Natural killer cell (primary cell): ENCODE measurements at places on chromosomes 13 and 19.

DNA sequence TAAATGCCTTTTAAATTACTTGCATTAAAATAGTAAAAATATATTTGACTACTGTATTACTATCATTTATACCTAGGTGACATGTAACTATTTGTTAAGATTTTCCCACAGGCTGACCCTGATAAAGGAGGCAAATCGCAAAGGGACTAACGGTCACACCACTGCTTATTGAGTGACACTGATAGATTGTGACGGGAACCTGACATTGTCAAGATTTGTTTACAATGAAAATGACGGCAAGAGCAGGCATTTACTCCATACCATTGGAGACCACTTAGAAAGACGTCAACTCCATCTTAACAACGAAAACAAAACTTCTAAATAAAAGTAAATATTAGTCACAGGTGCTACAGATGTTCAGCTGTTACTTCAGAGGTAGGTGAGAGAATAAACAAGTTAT is 289.0 kb downstream of the DACH1 start:
- no peak for DNase-seq

DNA sequence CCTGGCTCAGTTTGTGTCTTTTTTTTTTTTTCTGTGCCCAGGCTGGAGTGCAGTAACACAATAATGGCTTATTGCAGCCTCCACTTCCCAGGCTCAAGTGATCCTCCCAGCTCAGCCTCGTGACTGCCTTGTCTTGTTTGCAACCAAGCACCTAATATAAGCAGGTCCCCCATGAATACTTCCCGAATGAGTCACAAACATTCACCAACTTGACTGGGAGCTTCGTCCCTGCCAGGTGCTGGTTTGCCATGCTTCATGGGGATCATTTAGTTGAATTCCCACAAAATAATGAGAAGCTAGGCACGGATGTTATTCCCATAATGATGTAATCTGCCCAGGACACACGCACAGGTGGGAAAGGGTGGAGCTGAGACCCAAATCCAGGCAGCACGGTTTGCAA is 176.5 kb downstream of the CACNA1A start:
- DNase-seq = no peak

DNA sequence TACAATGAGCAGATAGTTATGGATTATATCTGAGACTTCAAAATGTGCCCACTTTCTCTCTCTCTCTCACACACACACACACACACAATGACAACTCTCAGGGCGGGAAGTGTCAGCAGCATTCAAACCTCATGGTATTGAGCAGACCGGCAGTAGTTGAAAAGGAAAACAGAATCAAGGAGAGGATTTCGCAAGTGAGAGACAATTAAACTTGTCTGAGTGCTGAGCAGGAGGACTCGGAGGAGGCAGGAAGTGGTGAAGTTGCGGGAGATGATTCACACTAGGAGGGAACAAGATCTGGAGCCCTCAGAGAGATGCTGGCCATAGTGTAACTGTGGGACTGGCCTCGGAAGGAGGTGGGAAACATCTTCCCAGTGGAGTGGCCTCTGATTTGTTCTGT is 353.1 kb downstream of the EFNB2 start:
- DNase-seq = no peak

DNA sequence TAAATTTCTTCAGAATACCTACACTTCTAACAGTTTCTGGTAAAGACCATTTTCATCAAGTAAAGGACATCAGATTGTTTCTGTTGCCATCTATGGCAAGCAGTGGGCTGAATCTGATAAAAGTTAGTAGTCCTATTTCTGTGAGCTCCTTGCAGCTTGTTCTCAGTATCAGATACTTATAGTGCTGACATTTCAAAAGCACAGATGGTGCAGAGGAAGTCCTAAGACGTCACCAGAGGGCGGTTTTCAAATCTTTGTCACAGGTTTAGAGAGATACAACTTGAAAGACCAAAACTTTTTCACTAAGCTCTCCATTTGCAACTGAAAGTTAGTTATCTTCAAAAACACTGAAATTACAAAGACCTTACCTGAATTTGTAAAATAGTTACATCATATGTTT is 719.8 kb downstream of the SLITRK1 start:
- no peak for DNase-seq

GRCh38 chr13:59303433-59303832 is 860.3 kb downstream of the DIAPH3 start:
- no peak for DNase-seq

DNA sequence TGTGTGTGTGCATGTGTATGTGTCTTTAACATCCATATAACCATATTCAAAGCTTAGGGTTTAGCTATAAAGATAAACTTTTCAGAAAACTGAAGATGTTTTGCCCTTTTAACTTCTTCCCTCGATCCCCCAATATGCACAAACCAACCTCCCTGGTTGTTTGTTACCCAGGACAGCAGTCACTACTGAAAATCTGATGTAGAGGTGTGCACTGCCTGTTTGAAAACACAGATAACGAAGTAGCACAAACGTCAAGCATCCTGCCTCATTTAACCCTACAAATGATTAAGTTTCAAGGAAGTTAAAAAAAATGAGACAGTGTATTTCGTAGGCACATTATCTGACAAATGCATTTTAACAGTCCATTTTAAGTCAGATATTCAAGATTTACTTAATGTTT is 3.6 kb downstream of the TNFSF11 start:
- peak; percentile 4 for DNase-seq

DNA sequence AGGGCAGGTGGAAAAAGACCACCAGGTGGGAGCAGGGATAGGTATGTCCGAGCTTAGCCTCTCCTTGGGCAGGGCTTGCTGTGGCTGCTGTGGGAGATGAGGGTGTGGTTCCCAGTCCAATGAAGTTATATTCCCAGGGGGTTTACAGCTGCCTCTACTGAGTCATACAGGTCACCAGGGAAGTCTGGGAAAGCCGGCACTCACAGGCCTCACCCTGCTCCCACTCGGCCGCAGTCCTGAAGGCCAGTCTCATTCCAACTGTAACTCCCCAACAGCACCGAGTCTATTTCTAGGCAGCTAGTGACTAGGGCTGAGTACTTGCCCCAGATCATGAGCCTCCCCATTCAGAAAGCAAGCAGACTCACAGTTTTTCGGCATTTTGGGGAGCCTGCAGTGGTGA is 77.1 kb downstream of the FNDC3A start:
- DNase-seq = no peak

GRCh38 chr13:113410472-113411201 is 42.7 kb downstream of the ADPRHL1 start:
- DNase-seq = no peak

DNA sequence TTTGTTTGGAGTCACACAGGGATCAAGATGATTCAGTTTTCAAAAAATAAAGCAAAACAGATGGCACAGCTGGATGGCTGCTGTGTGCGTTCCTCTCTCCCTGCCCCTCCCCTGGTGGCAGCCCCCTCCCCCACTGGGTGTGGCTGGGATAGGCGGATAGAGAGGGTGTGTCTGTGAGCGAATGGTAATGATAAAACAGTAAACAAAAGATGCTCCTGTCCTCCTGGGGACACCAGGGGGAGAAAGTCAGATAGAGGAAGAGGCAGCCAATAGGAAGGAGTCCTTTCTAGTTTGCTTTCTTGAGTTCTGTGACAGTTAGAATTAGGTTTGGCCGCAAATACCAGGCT is 6.5 kb downstream of the TMEM255B start:
- no peak for DNase-seq

DNA sequence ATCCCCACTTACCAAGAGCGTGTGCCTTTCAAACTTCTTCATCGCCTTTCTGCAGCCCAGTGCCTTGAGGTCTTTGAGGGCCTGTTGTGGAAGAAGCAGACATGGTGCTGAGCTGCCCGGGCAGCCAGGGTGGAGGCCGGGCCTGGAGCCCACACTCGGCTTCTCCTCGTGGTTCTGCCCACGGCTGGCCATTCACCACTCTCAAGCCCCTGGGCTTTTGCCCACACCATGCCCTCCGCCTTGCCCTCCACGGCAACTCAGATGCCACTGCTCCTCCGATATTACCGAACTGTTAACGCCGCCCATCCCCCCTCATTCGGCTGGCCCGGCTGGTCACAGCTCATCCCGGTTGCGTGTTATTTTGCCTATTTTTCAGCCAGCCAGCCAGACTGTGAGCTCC is 5.3 kb downstream of the IL4I1 start:
- no peak for DNase-seq

GRCh38 chr19:3507371-3508120 is 1.4 kb downstream of the FZR1 start:
- no peak for DNase-seq

GRCh38 chr13:46318986-46319385 is 68.1 kb downstream of the RUBCNL start:
- DNase-seq = no peak

DNA sequence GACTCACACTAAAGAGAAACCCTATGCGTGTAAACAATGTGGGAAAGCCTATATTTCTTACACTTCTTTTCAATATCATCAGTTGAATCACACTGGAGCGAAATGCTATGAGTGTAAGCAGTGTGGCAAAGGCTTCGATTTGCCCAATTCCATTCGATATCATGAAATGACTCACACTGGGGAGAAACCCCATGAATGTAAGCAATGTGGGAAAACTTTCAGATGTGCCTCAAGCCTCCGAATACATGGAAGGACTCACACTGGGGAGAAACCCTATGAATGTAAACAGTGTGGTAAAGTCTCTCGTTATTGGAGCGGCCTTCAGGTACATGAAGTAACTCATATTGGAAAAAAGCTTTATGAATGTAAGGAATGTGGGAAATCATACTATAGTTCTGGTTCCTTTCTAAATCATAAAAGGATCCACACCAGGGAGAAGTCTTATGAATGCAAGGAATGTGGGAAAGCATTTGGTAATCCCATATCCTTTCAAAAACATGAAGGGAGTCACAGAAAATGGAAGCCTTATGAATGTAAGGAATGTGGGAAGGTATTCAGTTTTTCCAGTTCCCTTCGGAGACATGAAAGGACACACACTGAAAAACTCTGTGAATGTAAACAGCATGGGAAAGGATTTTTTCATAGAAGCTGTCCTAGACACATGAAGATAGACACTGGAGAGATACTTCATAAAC is 28.1 kb downstream of the ZNF20 start:
- no peak for DNase-seq

GRCh38 chr13:21079761-21080592 is 18.6 kb upstream of the LATS2 start:
- no peak for DNase-seq

- no peak for DNase-seq
Measured at GRCh38 chr19:47096721-47097120, 16.9 kb downstream of the ZC3H4 start.

- DNase-seq = no peak
Measured at GRCh38 chr19:3041327-3041726, 12.2 kb upstream of the TLE2 start.

GRCh38 chr13:100063906-100064305 is 25.0 kb upstream of the PCCA start:
- no peak for DNase-seq

GRCh38 chr19:45175515-45176345 is 2.3 kb downstream of the TRAPPC6A start:
- DNase-seq = no peak

GRCh38 chr19:30792561-30793505 is 420.6 kb downstream of the ZNF536 start:
- DNase-seq = no peak

GRCh38 chr19:27777242-27777641 is 1435.7 kb downstream of the UQCRFS1 start:
- no peak for DNase-seq

GRCh38 chr19:31875591-31875990 is 469.8 kb upstream of the ZNF507 start:
- no peak for DNase-seq

DNA sequence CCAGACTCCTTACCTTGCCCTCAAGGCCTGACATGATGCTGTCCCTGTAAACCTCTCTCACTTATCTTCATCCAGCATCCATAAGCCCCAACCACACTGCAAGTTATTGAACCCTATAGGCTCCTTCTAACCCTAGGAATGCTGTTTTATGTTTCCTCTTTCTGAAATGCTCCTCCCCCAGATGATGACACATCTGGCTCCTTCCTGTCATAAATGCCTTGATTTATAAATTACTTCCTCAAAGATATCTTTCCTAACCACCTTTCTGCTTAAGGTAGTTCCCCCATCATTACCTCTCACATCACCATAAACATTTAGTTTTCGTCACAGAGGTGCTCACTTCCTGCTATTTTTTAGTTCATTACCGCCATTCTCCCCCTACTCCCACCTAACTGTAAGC is 12.3 kb downstream of the RUBCNL start:
- no peak for DNase-seq

DNA sequence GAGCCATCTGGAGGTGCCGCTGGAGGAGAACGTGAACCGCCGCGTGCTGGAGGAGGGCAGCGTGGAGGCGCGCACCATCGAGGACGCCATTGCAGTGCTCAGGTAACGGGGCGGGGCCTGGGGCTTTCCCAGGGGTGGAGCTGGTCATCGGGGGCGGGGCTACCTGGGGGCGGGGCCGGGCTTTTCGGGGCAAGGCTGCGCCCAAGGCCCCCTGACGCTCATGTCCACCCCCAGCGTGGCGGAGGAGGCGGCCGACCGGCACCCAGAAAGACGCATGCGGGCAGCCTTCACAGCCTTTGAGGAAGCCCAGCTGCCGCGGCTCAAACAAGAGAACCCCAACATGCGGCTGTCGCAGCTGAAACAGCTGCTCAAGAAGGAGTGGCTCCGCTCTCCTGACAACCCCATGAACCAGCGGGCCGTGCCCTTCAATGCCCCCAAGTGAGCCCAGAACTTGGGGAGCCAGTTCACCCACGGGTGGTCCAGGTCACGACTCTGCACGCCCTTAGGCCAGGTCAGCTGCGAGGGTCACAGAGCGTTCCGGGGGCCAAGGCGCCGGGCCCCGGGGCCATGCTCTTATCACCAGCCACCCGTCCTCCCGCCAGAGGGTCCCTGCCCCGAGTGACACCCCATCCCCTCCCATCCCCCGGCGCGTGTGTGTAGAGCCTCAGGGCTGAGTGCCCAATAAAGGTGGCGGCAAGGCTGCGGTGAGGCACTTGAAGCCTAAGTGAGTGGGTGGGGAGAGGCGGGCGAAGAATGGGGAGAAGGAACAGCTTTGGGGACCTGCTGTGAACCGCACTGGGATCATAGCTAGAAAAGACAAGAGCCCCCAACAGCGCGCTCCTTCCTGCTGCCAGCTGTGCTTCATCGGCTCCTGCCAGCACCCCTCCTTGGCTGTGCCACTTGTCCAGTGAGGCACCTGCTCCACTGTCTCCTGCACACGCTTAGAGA is 10.7 kb downstream of the CCDC124 start:
- DNase-seq = no peak

GRCh38 chr19:20453425-20453935 is 112.1 kb downstream of the ZNF737 start:
- no peak for DNase-seq

- DNase-seq = no peak
Measured at GRCh38 chr13:45595965-45596364, 19.6 kb downstream of the ERICH6B start.

- DNase-seq = no peak
Measured at GRCh38 chr19:50051964-50052363, 26.2 kb downstream of the ZNF473 start.

DNA sequence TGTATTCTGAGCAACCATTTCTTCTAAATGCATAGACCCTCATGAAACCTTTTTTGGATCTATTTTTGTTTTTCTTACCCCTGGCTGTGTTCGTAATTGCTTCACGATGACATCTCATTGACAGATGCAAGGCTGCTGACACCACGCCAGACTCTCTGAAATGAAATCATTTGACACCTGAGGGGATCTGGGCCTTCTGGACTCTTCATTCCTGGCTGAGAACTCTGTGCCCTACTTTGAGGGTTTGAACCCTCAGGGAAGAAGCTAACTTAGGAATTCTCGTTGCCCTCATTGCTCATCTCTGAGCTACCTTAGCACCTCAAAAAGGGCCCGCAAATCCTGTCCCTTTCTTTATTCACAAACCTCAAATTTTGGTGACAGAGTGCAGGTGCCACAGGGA is 40.5 kb upstream of the NBEA start:
- no peak for DNase-seq

GRCh38 chr19:9835507-9835949 is 410 bp downstream of the PIN1 start:
- DNase-seq = no peak
